ENCODE measurements at places on chromosomes 16 and 17. TPM values are rescaled to one million over a fixed set of nuclear protein-coding genes. Genes with fewer than 3 reads are reported as not detected.

- DNase-seq, result no peak
- H3K4me3 ChIP-seq, result no peak overlapping the region
- H3K36me3 ChIP-seq, result no peaks in the 10 kb centered on the region
- no peaks in the 10 kb centered on the region for H3K27me3 ChIP-seq
- H3K4me1 ChIP-seq, result no peaks in the 10 kb centered on the region
Measured at GRCh38 chr16:50880926-50881325, 139.0 kb downstream of the CYLD start.

- H3K27me3 ChIP-seq, result no peaks in the 10 kb centered on the region
- H3K27ac ChIP-seq, result no peak overlapping the region
- no peak overlapping the region for H3K4me3 ChIP-seq
- no peak for DNase-seq
Measured at GRCh38 chr17:6994666-6995256, 1.1 kb upstream of the ALOX12 start.

Gene INCA1
- total RNA-seq, result 1.7 TPM

DNA sequence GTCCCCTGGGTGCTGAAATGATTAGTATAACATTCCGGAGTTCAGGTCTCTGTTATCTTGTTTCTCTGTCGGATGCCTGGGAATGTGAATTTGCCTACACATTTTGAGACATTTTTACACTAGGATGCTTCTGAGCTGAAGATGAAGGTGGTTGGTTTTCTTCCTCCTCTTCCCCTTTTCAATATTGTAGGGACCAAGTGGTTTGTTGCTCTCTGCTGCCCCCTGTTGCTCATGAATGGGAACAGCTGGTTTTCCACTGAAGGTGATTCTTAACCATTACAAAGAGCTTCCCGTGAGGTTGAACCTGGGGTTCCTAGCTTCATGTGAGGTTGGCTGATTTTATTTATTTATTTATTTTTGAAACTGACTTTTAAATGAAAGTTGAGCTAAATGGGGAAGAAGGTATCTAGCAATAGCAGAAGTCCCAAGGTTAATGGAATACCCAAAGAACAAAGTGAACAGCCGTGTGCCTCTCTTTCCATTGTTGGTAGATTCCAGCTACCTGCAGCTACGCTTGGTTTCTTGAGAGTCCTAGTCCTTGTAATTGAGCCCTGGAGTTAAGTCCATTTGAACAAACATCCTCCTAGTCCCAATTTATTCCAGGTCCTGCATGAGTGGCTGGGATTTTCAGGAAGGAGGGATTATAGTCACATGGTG lies 983.9 kb upstream of the EEF2KMT start:
- H3K36me3 ChIP-seq, result no peaks in the 10 kb centered on the region
- no peaks in the 10 kb centered on the region for H3K27me3 ChIP-seq
- no peak overlapping the region for H3K27ac ChIP-seq
- DNase-seq, result no peak
- H3K4me3 ChIP-seq, result no peak overlapping the region
- no peaks in the 10 kb centered on the region for H3K4me1 ChIP-seq

- peak overlapping the region; percentile 89 for H3K27ac ChIP-seq
- peaks cover 20% of the 10 kb centered on the region for H3K4me1 ChIP-seq
- no peaks in the 10 kb centered on the region for H3K36me3 ChIP-seq
- peak; percentile 93 for DNase-seq
- H3K27me3 ChIP-seq, result no peaks in the 10 kb centered on the region
Measured at GRCh38 chr16:69848637-69849545, 86.8 kb downstream of the WWP2 start.

GRCh38 chr16:89153848-89154271 lies 17.7 kb upstream of the CDH15 start:
- H3K4me1 ChIP-seq, result peaks cover 14% of the 10 kb centered on the region
- no peak for DNase-seq
- H3K27me3 ChIP-seq, result no peaks in the 10 kb centered on the region
- H3K27ac ChIP-seq, result no peak overlapping the region

- H3K36me3 ChIP-seq, result peaks cover 5% of the 10 kb centered on the region
- no peak overlapping the region for H3K27ac ChIP-seq
- H3K4me3 ChIP-seq, result no peak overlapping the region
- no peak for DNase-seq
- no peaks in the 10 kb centered on the region for H3K27me3 ChIP-seq
Measured at GRCh38 chr16:89123831-89124100, 30.1 kb downstream of the ACSF3 start.

- H3K4me3 ChIP-seq, result no peak overlapping the region
- no peak for DNase-seq
- H3K4me1 ChIP-seq, result no peaks in the 10 kb centered on the region
- no peaks in the 10 kb centered on the region for H3K27me3 ChIP-seq
- H3K27ac ChIP-seq, result no peak overlapping the region
Measured at GRCh38 chr17:8503807-8504206, 68.1 kb downstream of the NDEL1 start.

- H3K4me3 ChIP-seq, result no peak overlapping the region
- no peak overlapping the region for H3K27ac ChIP-seq
- H3K36me3 ChIP-seq, result peaks cover 59% of the 10 kb centered on the region
- DNase-seq, result no peak
- no peaks in the 10 kb centered on the region for H3K27me3 ChIP-seq
Measured at GRCh38 chr16:22323173-22323958, 26.2 kb downstream of the POLR3E start.

DNA sequence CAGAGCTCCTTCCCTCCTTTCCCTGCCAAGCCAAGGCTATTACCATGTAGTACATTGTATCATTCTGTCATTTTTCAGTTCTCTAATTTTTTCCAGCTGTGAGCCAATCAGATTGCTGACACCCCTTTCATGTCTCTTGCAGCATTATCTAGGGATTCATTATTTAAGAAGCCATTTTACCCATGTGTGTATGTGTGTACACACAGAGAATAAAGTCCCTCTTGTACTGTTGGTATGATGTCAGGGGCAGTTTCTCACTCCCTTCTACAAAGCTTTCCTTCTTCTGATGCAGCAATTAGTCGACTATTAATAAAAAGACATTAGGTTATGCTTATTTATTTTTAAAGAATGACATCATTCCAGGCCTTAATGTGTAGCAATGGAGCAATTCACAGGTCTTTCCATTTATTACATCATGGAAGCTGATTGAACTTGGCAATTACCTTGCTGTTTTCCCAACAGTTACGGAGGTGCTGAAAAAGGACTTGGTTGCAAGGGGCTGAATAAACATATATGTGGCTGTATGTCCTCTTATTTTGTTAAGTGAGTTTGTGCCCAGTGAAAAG lies 159.4 kb upstream of the HS3ST3A1 start:
- no peaks in the 10 kb centered on the region for H3K27me3 ChIP-seq
- no peaks in the 10 kb centered on the region for H3K4me1 ChIP-seq
- H3K4me3 ChIP-seq, result no peak overlapping the region
- H3K27ac ChIP-seq, result no peak overlapping the region

Gene KIF2B
- 0.27 TPM for total RNA-seq

DNA sequence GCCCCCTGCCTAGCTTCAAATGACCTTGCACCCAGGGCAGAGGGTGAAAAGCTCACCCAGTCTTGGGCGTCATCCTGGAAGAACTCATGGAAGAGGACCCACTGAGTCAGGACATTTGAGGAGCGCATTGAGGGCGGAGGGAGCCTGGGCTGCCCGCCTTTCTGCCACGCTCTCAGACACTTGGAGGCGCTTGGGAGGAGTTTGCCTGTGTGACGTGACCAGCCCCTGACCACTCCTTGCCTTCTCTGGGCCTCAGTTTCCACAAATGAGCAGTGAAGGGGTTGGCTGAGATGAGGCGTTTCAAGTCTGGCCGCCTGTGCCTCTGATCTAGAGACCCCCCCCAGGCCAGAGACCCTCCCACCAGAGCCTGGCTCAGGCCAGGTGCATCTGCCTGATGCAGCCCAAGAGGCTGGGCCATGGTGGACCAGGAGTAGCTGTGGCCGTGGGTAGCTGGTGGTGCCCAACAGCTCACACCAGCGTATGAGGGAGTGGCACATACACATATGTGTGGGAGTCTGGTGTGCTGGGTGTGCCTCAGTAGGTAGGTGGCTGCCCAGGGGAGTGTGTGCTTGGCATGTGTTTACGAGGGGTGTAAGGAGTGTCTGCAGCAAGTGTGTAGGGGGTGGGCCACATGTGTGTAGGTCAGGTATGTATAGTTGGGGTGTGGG lies 80.2 kb upstream of the TOB1 start:
- DNase-seq, result no peak
- no peaks in the 10 kb centered on the region for H3K27me3 ChIP-seq
- no peaks in the 10 kb centered on the region for H3K36me3 ChIP-seq

- no peak overlapping the region for H3K4me3 ChIP-seq
- H3K27me3 ChIP-seq, result no peaks in the 10 kb centered on the region
Measured at GRCh38 chr17:32541640-32542039, 54.8 kb downstream of the CDK5R1 start.

DNA sequence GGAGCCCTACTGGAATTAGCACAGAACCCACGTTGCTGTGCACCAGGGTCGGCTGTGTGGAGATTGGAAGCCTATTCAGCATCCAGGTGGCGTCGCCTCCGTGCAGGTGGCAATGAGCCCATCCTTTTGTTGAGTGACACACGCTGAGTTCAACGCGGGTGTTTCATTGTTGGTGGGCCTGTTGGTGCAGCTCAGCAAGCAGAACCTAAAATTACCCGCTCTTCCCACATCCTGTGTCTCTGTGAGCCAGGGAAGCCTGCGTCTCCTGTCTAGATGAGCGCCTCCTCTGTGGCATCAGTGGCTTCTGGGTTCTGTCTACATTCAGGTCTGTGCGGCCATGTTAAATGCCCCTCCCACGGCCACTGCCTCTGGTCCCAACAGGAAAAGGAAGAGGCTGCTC lies 14.5 kb downstream of the CD2BP2 start:
- peaks cover 5% of the 10 kb centered on the region for H3K4me1 ChIP-seq
- no peak overlapping the region for H3K4me3 ChIP-seq
- H3K27me3 ChIP-seq, result no peaks in the 10 kb centered on the region
- no peaks in the 10 kb centered on the region for H3K36me3 ChIP-seq

DNA sequence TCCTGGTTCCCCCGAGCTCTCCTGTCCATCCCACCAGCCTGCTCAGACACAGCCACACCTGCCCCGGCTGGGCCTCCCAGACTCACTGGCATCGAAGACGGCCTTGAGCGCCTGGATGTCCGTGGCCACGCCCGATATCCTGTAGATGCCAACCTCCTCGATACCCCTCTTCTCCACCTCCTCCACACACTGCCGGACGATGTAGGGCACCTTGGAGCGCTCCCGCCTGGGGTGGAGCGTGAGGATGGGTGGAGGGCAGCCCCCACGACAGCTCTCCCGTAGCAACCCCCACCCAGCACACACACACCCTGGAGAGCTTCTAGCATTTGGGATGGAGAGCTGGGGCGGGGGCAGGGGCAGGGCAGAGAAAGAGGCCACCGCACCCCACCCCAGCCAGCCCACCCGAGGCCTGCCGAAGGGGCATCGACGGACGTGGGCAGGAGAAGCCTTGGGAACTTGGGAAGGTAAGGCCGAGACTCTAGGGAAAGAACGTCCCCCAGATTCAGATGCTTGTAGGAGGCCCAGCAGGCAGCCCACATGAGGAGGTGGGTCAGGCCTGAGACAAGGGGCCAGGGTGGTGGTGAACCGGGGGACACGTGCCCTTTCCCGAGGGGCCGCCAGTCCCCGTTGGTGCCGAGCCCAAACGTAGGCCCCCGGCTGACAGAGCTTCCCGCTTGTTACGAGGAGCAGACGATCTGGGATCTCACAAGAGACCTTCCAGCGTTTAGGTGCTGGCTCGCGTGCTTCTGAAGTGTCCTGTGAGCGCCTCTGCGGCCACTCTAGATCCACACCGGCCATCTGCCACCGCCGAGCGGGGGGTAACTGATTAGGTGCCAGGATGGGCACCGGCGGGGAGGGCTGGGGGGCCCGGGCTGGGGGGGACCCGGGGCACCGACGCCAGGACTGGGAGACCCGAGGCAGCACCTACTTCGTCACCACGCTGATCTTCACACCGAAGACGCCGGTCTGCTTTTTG lies 15.1 kb downstream of the TIMM22 start:
- H3K27me3 ChIP-seq, result no peaks in the 10 kb centered on the region
- H3K27ac ChIP-seq, result no peak overlapping the region
- no peak overlapping the region for H3K4me3 ChIP-seq
- peaks cover 10% of the 10 kb centered on the region for H3K36me3 ChIP-seq

GRCh38 chr16:53817117-53817755 lies 113.3 kb downstream of the FTO start:
- no peaks in the 10 kb centered on the region for H3K36me3 ChIP-seq
- no peaks in the 10 kb centered on the region for H3K4me1 ChIP-seq
- H3K27me3 ChIP-seq, result no peaks in the 10 kb centered on the region
- DNase-seq, result no peak

GRCh38 chr17:8940866-8941471 lies 24.5 kb downstream of the PIK3R5 start:
- H3K36me3 ChIP-seq, result no peaks in the 10 kb centered on the region
- no peak for DNase-seq
- no peak overlapping the region for H3K27ac ChIP-seq
- H3K4me1 ChIP-seq, result no peaks in the 10 kb centered on the region

- H3K4me3 ChIP-seq, result no peak overlapping the region
- no peaks in the 10 kb centered on the region for H3K36me3 ChIP-seq
- DNase-seq, result no peak
- H3K27ac ChIP-seq, result no peak overlapping the region
Measured at GRCh38 chr16:11392041-11392581, 46.9 kb downstream of the RMI2 start.

DNA sequence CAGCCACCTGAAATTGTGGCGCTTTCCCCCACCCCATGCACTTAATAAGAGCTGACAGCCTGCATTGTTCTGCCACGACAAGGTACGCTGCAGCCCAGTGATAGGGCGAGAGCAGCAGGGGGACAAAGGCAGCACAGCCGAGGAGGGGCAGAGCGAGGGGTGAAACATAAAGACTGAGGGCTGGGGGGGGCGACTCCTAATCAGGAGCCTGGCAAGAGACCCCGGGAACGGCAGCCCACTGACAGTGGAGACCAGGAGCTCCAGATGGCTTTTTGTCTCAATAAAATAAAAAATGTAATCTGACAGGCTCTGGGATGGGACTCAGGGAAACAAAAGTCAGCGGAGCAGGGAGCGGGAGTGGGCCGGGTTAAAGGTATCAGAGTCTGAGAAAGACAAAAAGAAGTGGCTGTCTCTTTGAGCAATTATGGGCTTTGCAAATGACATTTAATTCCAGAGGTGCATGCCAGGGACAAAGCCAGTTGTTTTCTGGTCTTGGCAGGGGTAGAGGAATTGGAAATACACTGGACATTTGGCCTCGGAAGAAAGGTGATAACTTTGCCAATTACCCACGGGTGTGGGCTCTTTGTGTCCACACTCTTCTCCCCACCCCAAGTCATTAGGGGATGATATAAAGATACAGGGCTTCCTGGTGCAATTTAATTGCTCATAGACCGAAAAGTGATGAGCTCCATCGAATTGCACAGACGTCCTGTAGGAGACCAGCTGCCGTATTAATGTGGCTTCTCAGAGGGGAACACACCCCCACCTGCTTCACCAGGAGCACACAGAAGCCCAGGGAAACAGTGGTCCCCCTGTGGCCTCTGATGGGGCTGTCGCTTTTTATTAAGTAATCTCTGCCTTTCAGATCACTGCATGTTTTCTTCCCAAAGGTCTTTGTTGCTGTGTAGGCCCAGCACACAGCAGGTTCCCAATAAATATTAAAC lies 17.6 kb upstream of the CCDC182 start:
- no peak overlapping the region for H3K27ac ChIP-seq
- no peak overlapping the region for H3K4me3 ChIP-seq
- DNase-seq, result no peak
- H3K4me1 ChIP-seq, result no peaks in the 10 kb centered on the region
- no peaks in the 10 kb centered on the region for H3K27me3 ChIP-seq

- H3K4me3 ChIP-seq, result no peak overlapping the region
- no peaks in the 10 kb centered on the region for H3K4me1 ChIP-seq
- no peaks in the 10 kb centered on the region for H3K36me3 ChIP-seq
Measured at GRCh38 chr16:12589676-12590075, 214.0 kb downstream of the CPPED1 start.

GRCh38 chr16:49726155-49726554 lies 129.8 kb downstream of the ZNF423 start:
- H3K27ac ChIP-seq, result no peak overlapping the region
- no peaks in the 10 kb centered on the region for H3K27me3 ChIP-seq
- DNase-seq, result no peak

Measured in thyroid gland (tissue), 4 donors.